ENCODE measurements at places on chromosomes 12 and 14. TPM values are rescaled to one million over a fixed set of nuclear protein-coding genes. Genes with fewer than 3 reads are reported as not detected.

KRT6C gene
- not detected for polyA plus RNA-seq

WNT5B gene
- 1.6 TPM for polyA plus RNA-seq

TAS2R31 gene
- 0.28 TPM for polyA plus RNA-seq

SNAPC1 gene
- 22.8 TPM for polyA plus RNA-seq

KRT86 gene
- polyA plus RNA-seq = 441 TPM

FBXL14 gene
- polyA plus RNA-seq = 7.1 TPM

FAM186B gene
- 0.05 TPM for polyA plus RNA-seq

KRT82 gene
- not detected for polyA plus RNA-seq

MYF6 gene
- polyA plus RNA-seq = not detected

CD69 gene
- not detected for polyA plus RNA-seq

PLEKHG7 gene
- polyA plus RNA-seq = not detected

PKP2 gene
- polyA plus RNA-seq = 2.3 TPM

FCF1 gene
- 86.3 TPM for polyA plus RNA-seq

TMEM253 gene
- 0.54 TPM for polyA plus RNA-seq

POLE2 gene
- 20.2 TPM for polyA plus RNA-seq

FOXA1 gene
- polyA plus RNA-seq = 5.9 TPM

AMN gene
- 0.58 TPM for polyA plus RNA-seq
